ENCODE measurements at places on chromosomes 3 and 15. TPM values are rescaled to one million over a fixed set of nuclear protein-coding genes. Genes with fewer than 3 reads are reported as not detected.

The MCCC1 gene
- total RNA-seq, result 18.6 TPM

The SUMF1 gene
- 56.0 TPM for total RNA-seq

The SERPINI2 gene
- not detected for total RNA-seq

The MCTP2 gene
- 0.47 TPM for total RNA-seq

The MYZAP gene
- total RNA-seq, result 4.2 TPM

The TMEM45A gene
- 2.8 TPM for total RNA-seq

The ZFAND6 gene
- total RNA-seq, result 169 TPM

The MUC20 gene
- total RNA-seq, result 0.09 TPM

The ITIH1 gene
- not detected for total RNA-seq

The MUSTN1 gene
- not detected for total RNA-seq

Data from endothelial cell of coronary artery (primary cell).